ENCODE measurements at places on chromosomes 16 and 17.
A peak's percentile ranks its signal among the peaks of the same experiment; 100 is the strongest.

GRCh38 chr16:4370570-4371356, 885 bp upstream of the VASN start:
- no peak for DNase-seq

DNA sequence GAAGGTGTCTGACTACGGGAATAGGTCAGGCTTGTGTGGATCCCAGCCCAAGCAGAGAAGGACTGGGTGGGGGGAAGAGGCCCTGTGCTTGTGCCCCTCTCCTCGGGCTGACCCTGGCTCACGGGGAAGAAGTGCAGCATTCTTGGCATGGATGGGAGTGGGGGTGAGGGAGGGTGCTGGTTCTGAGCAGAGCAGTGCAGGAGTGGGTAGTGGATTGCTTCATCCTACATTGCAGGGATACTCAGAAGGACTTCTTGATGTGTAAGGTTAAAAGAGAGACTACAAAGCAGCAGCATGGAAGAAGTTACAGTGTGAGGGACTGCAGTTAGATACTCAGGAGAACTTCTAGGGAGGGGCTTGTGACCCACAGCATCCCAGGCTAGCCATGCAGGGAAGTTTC, 2.1 kb downstream of the ARHGAP23 start:
- DNase-seq = no peak

DNA sequence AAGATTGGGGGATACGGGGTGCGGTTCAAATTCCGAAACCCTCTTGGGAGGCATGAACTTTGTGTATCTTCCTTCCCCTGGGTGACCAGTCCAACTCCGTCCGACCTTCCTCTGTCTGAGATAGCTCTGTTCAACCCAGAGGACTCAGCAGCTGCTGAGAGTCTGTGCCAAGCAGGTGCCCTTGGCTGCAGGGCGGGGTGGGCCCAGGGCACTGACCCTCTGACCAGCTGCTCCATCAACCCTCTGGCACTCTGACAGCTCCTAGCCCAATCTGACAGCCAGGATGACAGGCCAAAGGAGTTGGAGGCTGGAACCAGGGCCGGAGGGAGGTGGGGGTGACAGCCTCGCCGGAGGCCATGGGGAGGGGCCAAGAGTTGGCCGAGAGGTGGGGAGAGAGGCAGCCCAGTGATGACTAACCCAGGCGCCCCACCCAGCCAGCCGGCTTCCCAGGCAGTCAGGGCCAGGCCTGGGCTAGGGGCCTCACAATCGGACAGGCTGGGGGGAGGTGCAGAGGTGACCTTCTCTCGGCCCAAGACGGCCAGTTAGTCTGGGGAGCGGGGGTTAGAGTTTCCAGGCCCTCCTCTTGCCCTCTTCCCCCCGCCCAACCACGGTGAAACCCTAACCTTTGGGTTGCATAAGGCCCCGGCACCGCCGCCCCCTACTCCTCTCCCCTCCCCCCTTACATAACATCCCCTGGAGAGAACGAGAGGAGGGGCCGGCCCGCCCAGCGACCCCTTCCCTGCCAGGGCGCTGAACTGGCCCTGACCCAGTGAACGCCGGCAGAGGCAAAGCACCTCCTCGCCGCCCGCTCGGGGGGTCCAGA, 5.0 kb upstream of the TLCD2 start:
- no peak for DNase-seq

GRCh38 chr16:583815-584591, 5.9 kb upstream of the RAB40C start:
- DNase-seq = no peak

- no peak for DNase-seq
Measured at GRCh38 chr16:11848842-11849241, 2.5 kb downstream of the RSL1D1 start.

- peak; percentile 58 for DNase-seq
Measured at GRCh38 chr16:69309316-69309715, 1.8 kb upstream of the VPS4A start.

DNA sequence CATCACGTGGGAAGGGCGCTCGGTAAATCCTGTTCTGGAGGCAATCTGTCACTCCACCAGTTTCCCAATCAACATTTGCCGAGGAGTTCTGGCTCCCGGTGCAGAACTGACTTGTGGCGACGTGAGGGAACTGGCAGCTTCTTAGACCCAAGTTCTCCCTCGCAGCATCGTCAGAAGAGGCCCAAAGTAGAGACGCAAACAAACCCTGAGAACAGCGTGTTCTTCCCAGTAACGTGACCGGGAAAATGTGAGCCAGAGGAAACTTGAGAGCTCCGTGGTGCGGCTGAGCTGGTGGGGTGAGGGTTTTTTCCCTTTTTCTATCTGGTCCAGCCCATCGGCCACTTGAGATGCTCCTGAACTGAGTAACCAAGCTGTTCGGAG, 158.9 kb upstream of the CACNG5 start:
- no peak for DNase-seq

DNA sequence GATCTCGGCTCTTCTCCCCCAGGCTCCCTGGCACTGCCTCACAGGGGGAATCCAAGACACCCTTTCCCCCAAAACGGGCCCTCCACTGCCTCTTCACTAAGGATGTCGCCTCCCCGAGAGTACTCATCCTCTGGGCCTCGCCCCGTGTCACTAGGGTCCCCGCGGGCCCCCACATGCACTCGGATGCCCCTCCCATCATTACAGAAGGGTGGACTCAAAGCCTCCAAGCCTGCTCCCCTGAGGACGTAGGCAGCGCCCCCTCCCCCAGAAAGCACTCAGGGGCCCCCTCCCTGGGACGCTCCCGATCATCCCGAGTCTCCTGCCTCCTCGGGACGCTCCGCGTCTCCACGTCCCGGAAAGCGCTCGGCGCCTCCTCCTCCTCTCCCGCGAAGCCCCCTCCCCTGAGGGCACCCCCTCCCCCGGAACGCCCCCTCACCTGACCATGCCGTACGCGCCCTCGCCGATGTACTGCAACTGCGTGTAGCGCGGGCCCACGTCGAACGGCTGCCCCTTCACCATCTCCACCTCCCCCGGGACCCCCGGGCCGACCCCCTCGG, 338 bp downstream of the MAPK3 start:
- DNase-seq = no peak

- no peak for DNase-seq
Measured at GRCh38 chr16:23528644-23529310, 18.5 kb upstream of the GGA2 start.

DNA sequence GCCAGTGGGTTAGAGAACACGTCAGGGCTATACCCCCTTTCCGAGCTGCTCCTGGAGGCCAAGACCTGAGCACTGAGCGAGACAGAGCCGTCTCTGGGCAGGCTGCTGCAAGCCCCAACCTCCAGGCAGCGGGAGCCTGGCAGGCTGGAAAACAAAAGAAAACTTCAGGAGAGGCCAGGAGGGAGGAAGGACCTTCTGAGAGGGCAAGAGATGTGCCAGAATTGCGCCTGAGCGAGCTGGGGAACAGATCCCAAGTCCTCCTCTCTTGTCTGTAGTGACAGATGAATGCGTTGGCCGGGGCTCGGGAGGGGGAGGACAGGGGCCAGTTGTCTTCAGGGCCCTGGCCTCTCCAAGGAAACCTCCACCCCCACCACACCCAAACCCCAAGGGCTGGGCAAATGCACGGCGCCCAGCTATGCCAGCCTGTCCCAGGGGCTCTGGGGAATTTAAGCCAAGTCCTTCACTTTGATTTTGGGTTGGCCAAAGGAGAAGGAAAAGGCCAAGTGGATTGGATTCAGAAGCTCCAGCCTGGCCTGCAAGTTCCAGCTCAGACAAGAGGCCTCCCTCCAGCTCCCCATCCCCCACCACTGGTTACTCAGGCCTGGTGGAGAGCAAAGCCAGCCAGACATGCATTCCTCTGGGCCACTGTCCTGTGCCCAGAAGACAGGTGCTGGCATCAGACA, 18.1 kb downstream of the SDK2 start:
- DNase-seq = no peak
